ENCODE measurements at places on chromosomes 16 and 17. TPM values are rescaled to one million over a fixed set of nuclear protein-coding genes. Genes with fewer than 3 reads are reported as not detected.

DNA sequence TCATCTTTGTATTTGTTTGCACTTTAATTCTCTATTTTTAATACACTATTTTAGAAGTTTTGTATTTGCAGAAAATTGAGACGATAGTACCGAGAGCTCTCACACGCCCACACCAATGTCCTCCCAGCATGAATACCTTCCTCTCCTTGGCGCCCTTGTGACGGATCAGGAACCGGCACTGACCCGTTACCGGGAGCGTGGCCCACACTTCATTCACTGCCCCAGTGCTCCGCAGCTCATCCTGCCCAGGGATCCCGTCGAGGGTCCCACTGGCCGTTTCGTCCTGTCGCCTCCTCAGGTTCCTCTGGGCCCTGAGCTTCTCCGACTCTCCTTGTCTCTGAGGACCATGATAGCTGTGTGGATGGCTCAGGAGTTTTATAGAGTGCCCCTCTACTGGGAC is 50.6 kb downstream of the KLHDC4 start:
- no peak for DNase-seq

- DNase-seq = no peak
These were observed 45.6 kb downstream of the NACA2 start for GRCh38 chr17:61545335-61545938.

The CCL5 gene
- 4.2 TPM for polyA plus RNA-seq

The KRT20 gene
- polyA plus RNA-seq = not detected

The TBX6 gene
- 0.62 TPM for polyA plus RNA-seq

The PPP1R27 gene
- not detected for polyA plus RNA-seq

The CACNG1 gene
- not detected for polyA plus RNA-seq

The UNK gene
- polyA plus RNA-seq = 12.0 TPM

The KRT17 gene
- polyA plus RNA-seq = 5.5 TPM
